ENCODE measurements at places on chromosomes 1 and 21.

DNA sequence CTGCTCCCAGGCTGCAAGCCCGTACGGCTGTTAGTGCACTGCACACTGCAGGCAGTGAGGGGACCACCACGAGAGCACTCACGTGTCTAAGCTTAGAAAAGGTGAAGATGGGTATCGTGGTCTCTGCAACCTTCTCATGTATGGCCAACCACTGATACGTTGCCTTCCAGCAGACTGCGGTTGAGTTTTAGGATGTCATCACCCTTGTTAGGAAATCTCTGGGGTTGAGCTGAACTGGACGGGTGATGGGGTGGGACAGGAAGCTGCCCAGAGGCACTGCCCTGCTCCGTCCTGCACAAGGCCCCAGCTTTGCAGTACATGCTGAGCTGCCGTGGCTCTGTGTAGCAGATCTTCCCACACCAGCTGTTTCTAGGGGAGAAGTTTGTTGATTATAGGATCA is 43.3 kb downstream of the FAAP20 start:
- DNase-seq, result no peak

DNA sequence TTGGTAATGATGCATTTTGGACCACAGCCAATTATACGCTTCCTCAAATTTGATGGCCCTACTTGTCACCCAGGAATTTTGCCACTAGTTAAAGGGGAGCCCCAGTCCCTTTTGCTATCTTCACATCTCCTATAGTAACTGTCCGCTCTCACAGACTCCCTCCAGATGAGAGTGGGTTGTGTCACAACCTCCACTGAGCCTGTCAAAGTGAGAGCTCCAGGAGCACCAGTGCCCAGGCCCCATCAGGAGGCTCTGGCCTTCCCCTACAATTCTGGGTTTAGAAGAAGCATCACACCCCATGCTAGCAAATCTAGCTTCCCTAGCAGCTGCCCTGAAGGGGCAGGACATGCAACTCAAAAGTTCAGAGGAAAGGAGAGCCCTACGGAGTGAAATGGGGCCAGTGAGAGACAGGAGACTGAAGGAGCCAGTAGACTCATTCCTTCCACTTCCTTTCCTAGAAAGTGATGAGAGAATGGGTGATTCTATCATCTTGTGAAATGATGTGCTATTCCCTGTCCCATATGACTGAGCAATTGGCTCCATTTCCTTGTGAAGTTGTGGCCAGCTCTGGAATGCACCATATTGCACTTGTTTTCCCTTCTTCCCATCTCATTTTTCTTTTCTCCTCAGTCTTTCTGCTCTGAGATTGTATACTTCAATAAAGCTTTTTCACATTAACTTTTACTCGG is 541.3 kb downstream of the DPYD start:
- DNase-seq, result no peak

GRCh38 chr1:180230791-180231505 is 884 bp downstream of the LHX4 start:
- DNase-seq, result no peak

GRCh38 chr1:230394134-230394533 is 32.0 kb downstream of the PGBD5 start:
- no peak for DNase-seq

DNA sequence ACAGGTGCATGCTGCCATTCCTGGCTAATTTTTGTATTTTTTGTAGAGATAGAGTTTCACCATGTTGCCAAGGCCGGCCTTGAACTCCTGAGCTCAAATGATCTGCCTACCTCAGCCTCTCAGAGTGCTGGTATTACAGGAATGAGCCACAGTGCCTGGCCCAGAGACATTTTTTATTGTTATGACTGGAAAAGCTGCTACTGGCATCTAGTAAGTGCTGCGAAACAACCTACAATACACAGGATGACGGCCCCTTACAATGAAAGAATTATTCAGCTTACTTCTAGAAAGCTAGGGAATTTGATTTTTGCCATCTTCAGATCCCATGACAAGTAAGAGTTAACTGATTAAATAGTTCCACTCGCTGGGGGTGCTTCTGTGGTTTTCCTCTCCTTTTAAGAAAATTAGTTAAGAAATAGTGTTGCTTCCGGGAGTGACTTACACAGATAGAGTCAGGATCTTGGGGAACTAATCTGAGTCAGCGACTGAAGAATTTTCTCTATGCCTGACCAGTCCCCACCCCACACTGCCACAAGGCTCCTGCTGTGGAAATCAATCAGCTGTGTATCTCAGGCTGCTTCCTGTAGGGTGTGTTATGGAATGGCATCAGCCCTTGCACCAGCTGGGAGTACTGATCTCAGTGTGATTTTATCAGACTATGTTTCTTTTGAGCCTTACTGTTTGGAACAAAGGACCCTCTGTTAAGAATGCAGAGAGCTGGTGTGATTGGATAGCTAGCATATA is 93.0 kb upstream of the BMP8A start:
- DNase-seq, result peak; percentile 66

- peak; percentile 32 for DNase-seq
Measured at GRCh38 chr1:241611063-241611462, 29.1 kb downstream of the CHML start.

DNA sequence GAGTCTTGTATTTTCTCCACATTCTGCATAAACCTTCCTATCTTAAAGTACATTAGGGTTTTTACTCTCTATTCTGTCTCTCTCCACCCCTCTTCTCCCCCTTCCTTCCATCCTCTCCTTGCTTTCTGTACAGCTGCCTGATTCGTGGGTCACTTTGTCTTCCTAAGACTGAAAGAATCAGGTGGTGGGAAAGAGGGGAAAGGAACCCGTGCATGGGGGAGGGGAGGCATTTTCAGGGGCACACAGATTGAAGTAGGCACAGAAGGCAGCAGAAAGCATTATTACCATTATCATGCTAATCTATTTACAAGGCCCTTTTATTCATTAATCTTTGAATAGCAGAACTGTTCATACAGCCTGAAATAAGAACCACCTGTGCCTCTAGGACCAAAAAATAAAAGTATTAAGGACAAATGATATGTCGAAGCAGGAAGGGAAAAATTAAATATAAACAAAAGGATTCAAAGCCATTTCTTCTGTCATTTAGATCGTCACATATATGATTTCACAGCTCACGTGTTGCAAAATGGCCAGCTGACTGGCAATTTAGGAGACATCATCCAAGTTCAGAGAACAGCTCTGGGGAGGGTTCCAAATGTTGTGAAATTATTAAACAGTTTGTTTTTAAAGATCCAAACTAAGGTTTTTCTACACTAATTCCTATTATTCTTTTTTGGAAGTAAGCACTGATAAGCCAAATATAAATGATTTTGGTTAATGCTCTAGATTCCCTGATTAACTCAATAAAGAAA is 154.6 kb downstream of the PBX1 start:
- DNase-seq, result no peak

DNA sequence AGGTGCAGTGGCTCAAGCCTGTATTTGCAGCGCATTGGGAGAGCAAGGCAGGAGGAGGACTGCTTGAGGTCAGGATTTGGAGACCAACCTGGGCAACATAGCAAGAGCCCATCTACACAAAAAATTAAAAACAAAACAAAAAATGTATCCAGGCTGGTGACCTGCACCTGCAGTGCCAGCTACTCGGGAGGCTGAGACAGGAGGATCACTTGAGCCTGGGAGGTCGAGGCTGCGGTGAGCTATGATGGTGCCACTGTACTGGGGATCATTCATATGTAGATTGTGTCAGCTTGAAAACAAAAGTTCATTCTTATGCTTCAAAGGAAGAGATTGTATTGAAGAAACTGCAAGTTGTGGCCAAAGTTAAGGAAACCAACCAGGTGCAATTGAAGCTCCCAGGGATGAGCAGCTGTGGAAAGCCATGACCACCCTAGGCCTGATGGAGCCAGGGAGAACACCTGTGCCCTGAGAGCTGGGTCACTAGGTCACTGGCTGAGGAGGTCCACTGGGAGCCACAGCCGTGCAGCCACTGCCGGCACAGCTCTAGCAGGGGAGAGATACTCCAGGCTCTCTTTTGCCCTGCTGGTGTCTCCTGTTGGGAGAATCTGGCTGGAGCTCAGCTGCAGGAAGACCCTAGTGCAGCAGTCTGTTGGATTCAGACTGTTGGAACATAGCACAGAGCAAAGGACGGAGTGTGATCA is 13.3 kb upstream of the BRWD1 start:
- DNase-seq, result no peak

- DNase-seq, result peak; percentile 2
Measured at GRCh38 chr1:225877580-225877979, 4.6 kb downstream of the TMEM63A start.

DNA sequence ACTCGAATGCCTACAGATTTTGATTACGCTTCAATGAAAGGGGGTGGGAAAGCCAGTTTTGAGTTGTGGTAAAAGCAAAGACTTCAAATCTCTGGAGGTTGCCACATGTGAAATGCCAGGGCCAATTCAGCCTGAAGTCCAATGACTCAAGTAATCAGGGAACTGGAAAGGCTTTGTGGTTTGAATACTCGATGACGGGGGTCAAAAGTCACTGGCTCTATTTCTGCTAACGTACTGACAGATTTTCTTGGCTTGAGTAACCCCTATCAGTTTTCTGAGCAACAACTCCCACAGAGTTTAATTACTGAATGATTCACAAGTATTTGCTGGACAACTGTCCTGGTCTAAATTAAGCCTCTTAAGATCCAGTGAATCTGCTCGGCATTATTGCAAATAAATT is 152.2 kb downstream of the SIPA1L2 start:
- DNase-seq, result no peak

DNA sequence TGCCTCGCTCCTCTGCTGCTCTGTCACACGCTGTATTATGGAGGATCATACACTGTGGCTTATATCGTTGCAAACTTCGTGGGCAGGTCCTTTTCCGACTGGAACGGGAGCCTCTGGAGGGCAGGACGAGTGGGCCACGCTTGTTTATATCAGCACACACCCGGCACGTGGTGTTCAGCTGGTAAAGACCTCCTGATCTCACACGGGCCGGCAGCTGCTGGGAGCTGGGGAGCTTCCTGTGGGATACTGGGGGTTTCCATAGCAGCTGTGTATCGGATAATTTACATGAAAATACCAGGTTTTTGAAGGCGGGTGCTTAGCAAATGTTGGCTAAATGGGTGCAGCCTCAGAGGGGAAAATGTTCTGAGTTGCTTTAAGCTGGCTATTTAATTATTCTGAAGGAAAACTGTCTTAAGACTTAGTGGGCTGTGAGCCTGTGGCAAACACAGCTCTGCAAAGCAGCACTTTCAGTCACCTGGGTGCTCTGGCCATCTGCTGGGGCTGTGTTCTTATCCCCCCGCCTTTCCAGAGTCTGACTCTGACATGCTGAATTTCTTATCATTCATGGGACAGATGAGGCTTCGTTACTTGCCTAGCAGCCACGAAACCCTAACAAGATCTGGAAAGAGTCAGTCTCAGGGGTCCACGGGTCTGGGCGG is 103.6 kb upstream of the GCLM start:
- DNase-seq, result no peak

DNA sequence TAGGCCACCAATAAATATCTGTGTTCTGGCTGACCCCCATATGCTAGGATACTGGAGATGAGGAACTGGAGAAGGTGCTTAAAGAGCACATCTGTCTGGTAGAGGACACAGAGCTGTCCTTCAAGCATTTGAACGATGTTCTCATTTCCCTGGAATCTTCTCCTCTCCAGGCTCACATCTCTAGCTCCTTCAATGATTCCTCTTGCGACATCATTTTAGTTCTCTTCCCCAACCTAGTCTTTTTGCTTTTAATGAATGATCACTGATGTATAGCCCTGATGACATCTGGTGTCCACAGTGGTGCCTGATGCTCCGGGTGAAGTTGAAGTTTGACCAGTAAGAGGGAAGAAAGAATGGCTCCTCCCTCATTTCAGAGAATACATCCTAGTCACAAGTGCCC is 80.8 kb upstream of the UBE2U start:
- no peak for DNase-seq

GRCh38 chr1:203169770-203170520 is 5.7 kb downstream of the MYBPH start:
- no peak for DNase-seq

GRCh38 chr1:207990455-207990854 is 79.5 kb upstream of the CD34 start:
- DNase-seq, result no peak

- no peak for DNase-seq
Measured at GRCh38 chr1:84889437-84889836, 3.6 kb downstream of the LPAR3 start.

GRCh38 chr1:167219194-167219593 is 1.5 kb upstream of the POU2F1 start:
- no peak for DNase-seq

DNA sequence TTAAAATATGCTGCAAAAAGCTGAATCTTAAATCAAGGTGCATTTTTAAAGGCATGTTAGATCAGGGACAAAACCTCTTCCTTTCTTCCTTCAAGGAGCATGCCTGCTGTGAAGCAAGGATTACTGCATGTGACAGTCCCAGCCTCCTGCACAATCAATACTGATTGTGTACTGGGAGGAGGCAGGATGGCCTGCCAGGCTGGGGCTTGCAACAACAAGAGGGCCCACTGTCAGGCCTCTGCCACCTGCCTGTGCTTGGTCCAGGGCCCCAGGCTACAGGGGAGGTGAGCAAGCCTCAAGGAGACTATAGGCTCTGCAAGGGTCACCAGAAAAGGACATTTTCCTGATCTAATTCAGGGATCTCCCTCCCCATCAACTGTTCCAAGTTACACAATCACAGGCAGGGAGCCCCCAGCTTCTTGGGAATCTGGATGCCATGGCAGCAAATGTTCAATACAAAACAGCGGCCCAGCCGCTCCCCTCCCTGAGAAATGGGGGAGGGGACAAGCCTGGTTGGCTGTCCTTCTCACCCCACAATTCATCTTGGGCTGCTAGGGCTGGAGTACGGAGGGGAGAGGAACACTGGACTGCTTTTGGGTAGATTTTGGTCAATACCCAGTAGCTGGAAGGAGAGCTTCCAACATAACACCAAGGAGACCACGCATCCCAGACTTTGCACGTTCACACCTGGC is 76.7 kb downstream of the SSBP3 start:
- DNase-seq, result no peak

GRCh38 chr1:182666706-182667105 is 17.7 kb downstream of the RGS8 start:
- DNase-seq, result no peak

DNA sequence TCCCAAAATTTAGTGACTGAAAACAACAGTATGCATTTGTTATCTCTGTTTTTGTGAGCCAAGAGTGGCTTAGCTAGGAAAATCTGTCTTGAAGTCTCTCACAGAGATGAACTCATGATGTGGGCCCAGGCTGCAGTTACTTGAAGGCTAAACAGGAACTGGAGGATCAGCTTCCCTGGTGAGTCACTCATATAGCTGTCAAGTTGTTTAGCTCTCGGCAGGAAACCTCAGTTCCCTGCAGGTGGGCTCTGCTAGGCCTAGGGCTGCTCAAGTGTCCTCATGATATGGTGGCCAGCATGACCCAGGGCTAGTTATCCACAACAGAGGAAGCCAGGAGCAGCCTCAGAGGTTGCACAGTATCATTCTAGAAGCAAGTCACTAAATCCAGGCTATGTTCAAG is 30.2 kb upstream of the DDX59 start:
- no peak for DNase-seq
